Endothelial cell (in vitro differentiated cells): ENCODE measurements at places on chromosomes 3 and 15. TPM values are rescaled to one million over a fixed set of nuclear protein-coding genes. Genes with fewer than 3 reads are reported as not detected.

CFAP91 gene
- 0.23 TPM for total RNA-seq

VILL gene
- 13.7 TPM for total RNA-seq

GRCh38 chr15:101499863-101500713 is 10.6 kb upstream of the PCSK6 start:
- no peak for DNase-seq

DNA sequence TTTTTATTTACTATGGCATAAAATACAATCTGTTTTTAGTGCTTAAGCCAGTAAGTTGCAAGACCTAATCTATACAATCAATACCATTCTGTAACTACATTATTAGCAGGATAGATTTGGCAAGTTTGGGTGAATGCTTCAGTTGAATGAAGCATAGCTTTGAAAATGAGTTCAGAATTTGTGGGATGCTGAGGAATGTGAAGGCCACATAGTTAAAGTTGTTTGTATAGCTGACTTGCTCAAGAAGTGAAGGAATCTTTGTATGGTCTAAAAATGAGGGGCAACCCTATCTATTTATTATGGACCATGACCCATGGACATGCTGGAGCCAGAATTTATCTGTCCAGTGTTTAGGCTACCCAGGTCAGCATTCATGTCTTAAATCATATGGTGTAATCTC is 58.5 kb downstream of the CRYBG3 start:
- DNase-seq: no peak
